Fibroblast of skin of left quadriceps (primary cell): ENCODE measurements at places on chromosomes 5 and 9.

- DNase-seq = no peak
Measured at GRCh38 chr5:75654693-75655295, 43.5 kb downstream of the ANKDD1B start.

DNA sequence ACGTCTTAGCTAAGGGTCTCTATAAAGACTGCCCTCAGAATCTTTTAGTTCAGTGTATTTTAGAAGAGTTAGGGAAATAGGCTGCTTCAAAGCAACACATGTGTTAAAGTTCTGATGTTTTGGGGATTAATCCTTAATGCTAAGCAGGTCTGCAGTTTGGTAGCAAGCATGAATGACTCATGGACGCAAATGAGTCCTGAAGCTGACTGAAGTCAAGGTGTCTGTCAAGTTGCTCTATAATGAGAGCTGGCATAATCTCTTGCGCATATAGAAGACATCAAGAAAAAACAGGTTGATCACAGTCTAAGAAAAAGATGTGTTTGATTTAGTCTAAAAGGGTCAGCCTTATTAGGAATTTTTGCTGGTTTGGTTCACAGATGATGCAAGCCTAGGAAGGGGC lies 630.1 kb downstream of the CDH12 start:
- no peak for DNase-seq

DNA sequence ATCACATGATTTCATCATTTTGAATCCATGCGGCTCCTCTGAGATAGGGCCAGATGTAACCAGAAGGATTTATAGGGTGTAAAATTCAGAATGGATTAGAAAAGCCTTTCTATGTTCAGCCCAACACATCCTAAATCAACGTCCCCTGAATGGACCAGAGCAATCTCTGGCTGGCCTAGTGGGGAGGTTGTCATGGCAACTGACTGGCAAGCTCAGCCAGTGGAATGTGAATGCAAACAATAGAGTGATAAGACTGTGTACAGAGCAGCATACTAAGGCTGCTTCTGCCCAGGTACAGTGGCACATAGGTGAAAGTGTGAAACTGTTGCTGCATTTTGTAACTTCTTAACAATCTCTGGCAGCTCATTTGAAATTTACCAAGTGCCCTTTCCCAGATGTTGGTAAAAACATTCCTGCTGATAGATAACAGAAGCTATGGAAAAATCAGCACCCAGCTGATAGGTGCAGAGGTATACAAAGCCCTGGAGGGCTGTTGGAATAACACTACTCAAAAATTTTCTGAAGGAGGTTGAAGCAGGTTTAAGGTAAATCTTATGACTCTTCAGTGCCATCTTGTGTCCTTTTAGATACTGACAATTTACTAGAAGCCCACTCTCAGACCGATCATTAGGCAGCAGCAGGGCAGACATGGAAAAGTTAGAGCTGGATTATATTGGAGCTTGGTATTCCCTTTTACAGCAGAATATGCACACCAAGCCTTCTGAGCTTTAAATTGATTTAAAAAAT lies 267.2 kb downstream of the RAB3C start:
- DNase-seq = no peak

DNA sequence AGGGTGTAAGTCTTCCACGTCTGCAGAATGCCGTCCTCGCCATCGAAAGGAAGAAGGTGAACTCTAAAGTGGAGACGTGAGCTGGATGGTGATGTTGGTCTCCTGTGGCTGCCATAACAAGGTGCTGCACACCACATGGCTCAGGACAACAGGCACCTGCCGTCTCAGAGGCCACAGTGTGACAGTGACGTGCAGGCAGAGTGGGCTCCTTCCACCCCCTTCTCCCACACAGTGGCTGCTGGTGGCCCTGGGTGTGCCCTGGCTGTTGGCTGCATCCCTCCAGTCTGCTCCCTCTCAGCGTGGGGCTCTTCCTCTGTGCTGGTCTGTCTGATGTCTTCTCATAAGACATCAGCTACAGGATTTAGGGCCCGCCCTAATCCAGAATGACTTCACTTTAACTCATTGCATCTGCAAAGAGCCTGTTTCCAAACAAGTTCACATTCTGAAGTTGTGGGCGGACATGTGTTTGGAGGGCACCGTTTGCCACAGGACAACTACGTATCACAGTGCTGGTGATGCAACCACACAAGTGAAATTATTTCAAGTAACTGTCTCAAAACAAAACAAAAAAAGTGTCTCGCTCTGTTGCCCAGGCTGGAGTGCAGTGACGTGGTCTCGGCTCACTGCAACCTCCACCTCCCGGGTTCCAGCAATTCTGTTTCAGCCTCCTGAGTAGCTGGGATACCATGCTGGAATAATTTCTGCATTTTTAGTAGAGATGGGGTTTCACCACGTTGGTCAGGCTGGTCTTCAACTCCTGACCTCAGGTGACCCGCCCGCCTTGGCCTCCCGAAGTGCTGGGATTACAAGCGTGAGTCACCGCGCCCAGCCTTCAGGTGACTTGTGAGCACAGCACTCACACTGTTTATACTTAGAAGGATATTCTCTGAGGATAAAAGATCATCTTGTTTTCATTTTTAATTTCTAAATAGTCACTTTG lies 31.2 kb upstream of the CLPTM1L start:
- no peak for DNase-seq
